Memory B cell (primary cell): ENCODE measurements at places on chromosomes 2 and 18.
A peak's percentile ranks its signal among the peaks of the same experiment; 100 is the strongest.

GRCh38 chr18:13658436-13659204 lies 67.7 kb downstream of the FAM210A start:
- H3K27ac ChIP-seq: no peak overlapping the region
- DNase-seq: no peak
- no peaks in the 10 kb centered on the region for H3K36me3 ChIP-seq
- no peaks in the 10 kb centered on the region for H3K27me3 ChIP-seq
- H3K4me3 ChIP-seq: no peak overlapping the region

GRCh38 chr2:66576311-66576560 lies 141.3 kb downstream of the MEIS1 start:
- H3K27me3 ChIP-seq: peaks cover 24% of the 10 kb centered on the region
- no peak overlapping the region for H3K4me3 ChIP-seq
- H3K36me3 ChIP-seq: no peaks in the 10 kb centered on the region
- no peak for DNase-seq

- no peak for DNase-seq
- H3K27ac ChIP-seq: no peak overlapping the region
- H3K4me3 ChIP-seq: no peak overlapping the region
- no peaks in the 10 kb centered on the region for H3K36me3 ChIP-seq
Measured at GRCh38 chr2:96949701-96950350, 36.6 kb downstream of the FAM178B start.

- no peak overlapping the region for H3K4me3 ChIP-seq
- H3K27ac ChIP-seq: no peak overlapping the region
- no peak for DNase-seq
- no peaks in the 10 kb centered on the region for H3K4me1 ChIP-seq
- H3K27me3 ChIP-seq: no peaks in the 10 kb centered on the region
- no peaks in the 10 kb centered on the region for H3K36me3 ChIP-seq
Measured at GRCh38 chr2:161484061-161484460, 68.0 kb downstream of the TBR1 start.

DNA sequence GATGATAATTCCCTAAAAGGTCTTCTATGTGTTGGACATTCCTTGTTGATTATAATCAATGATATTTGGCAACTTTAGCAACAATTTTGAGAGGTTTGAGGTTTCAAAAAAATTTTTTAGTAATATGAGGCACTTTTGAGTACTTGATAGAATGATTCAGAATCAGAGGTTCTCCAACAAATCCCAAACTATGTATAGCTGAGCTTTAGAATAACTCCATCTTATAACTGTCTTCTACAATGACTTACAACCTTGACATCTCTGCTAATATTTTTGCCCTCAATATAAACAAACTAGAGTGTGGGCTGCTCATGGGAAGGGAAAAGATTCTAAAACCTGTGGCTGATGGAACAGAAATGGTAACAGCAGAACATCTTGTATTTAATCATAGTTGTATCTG lies 21.5 kb upstream of the SERPINB7 start:
- DNase-seq: no peak
- H3K27me3 ChIP-seq: no peaks in the 10 kb centered on the region

- H3K27ac ChIP-seq: no peak overlapping the region
- H3K36me3 ChIP-seq: no peaks in the 10 kb centered on the region
- no peak overlapping the region for H3K4me3 ChIP-seq
- no peak for DNase-seq
- H3K4me1 ChIP-seq: no peaks in the 10 kb centered on the region
- peaks cover 1% of the 10 kb centered on the region for H3K27me3 ChIP-seq
Measured at GRCh38 chr2:9105601-9106337, 100.8 kb upstream of the ASAP2 start.

DNA sequence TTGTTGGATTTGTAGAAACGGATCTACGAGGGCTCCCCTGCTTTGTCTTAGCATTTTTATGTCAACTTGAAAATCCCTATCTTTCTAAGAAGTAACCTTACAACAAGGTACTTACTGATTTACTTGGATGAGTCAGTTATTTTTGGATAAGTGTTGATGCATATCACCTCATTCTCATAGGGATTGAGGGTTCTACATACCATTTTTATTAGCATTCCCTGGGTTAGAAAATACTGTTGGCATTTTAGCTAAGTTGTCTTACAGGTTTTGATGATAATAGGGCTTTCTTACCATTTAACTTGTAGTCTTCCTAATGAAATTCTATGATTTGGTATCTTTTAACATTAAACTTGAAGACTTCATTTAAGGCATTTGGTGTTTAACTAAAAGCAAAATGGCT lies 125.2 kb downstream of the UBE2E3 start:
- no peak overlapping the region for H3K4me3 ChIP-seq
- no peak overlapping the region for H3K27ac ChIP-seq
- DNase-seq: no peak
- H3K4me1 ChIP-seq: peaks cover 6% of the 10 kb centered on the region
- H3K27me3 ChIP-seq: peaks cover 3% of the 10 kb centered on the region
- no peaks in the 10 kb centered on the region for H3K36me3 ChIP-seq

DNA sequence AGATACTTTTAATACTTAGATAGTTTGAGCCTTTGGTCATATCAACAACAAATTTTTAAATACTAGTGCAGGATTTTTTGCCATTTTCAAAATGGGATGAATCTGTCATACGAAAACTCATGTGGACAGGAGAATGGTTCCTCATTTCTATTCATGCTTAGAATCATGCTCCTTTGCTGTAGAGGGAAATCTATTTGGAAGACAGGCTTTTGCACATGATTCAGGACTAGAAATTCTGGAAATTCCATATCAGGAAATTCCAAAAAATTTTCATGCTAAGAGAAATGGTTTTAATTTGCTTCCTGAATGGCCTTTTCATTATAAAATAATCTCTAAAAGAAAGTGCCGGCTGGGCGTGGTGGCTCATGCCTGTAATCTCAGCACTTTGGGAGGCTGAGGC lies 39.3 kb downstream of the MOGAT1 start:
- H3K36me3 ChIP-seq: no peaks in the 10 kb centered on the region
- DNase-seq: no peak
- peaks cover 17% of the 10 kb centered on the region for H3K27me3 ChIP-seq
- no peak overlapping the region for H3K4me3 ChIP-seq
- no peak overlapping the region for H3K27ac ChIP-seq

- no peaks in the 10 kb centered on the region for H3K4me1 ChIP-seq
- no peaks in the 10 kb centered on the region for H3K27me3 ChIP-seq
- no peak for DNase-seq
- H3K27ac ChIP-seq: no peak overlapping the region
- no peak overlapping the region for H3K4me3 ChIP-seq
Measured at GRCh38 chr18:8217051-8217564, 392.1 kb upstream of the RAB12 start.

DNA sequence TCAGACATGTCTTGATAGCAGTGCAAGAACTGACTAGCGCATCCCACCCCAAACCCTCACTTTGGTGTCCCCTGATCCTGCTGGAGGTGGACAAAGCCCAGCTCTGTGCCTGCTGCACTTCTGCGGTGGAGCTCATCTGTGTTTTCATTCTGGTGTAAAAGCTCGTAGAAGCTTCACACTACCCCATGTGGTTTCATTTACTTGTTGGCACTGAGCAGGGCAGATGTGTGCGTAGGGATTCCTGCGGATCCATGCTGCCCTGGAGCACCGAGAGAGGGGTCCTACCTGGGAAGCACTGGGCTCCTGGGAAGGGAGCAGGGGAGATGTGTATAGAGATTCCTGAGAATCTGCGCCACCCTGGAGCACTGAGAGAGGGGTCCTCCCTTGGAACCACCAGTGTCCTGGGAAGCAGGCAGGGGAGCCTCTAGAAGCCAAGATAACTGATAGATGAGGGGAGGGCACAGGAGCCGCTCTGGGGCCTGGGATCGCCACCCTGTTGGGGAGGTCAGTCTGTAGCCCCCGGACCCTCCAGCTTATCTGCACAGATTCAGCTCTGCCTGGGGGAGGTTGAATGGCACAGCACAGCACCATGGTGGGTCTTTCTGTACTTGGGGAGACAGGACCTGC lies 106.9 kb upstream of the OTOS start:
- H3K27ac ChIP-seq: no peak overlapping the region
- peaks cover 15% of the 10 kb centered on the region for H3K27me3 ChIP-seq
- no peak overlapping the region for H3K4me3 ChIP-seq
- peak; percentile 8 for DNase-seq
- H3K4me1 ChIP-seq: no peaks in the 10 kb centered on the region

- H3K4me1 ChIP-seq: no peaks in the 10 kb centered on the region
- DNase-seq: no peak
- H3K36me3 ChIP-seq: peaks cover 19% of the 10 kb centered on the region
- H3K4me3 ChIP-seq: no peak overlapping the region
Measured at GRCh38 chr2:108803045-108803736, 16.6 kb downstream of the CCDC138 start.

DNA sequence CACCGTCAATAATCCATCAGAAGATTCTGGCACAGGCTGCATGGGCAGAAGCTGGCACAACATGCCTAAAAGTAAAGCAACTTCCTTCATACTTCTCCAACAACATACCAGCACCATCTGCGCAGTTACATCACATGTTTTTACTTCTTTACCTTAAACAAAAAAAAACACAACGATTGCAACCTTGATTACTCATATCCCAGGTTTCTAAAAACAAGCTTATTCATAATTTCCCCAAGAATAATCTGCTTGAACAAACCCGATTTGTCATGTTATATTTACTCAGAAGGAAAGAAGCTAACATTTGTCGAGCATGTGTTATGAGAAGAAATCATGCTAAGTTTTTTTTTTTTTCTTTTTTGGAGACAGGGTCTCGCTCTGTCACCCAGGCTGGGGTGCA lies 54.7 kb downstream of the THADA start:
- H3K4me1 ChIP-seq: peaks cover 12% of the 10 kb centered on the region
- H3K27me3 ChIP-seq: no peaks in the 10 kb centered on the region
- no peak overlapping the region for H3K4me3 ChIP-seq
- no peak for DNase-seq
- no peak overlapping the region for H3K27ac ChIP-seq
